ENCODE measurements at places on chromosomes 4 and X. TPM values are rescaled to one million over a fixed set of nuclear protein-coding genes. Genes with fewer than 3 reads are reported as not detected.
A peak's percentile ranks its signal among the peaks of the same experiment; 100 is the strongest.

DNA sequence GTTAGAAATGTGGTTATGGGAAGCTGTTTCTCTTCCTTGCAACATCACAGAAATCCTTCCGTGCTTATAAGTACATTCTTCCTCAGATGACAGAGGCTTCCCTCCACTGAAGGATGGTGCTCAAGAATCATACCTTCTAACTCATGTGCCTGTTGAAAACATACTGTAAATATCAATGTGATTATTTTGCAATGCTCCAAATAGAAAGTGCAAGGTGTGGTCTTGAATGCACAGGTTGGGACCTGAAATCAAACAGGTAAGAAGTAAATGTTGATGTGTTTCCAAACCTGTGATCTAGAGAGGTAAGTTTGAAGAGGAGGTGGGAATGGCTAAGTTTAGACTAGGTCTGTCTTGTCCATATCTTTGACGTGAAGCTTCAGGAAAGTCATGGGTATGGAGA, 87.7 kb downstream of the ZNF518B start:
- H3K4me3 ChIP-seq, result no peak overlapping the region
- peaks cover 7% of the 10 kb centered on the region for H3K27me3 ChIP-seq
- H3K27ac ChIP-seq, result no peak overlapping the region
- H3K4me1 ChIP-seq, result peaks cover 4% of the 10 kb centered on the region
- no peaks in the 10 kb centered on the region for H3K36me3 ChIP-seq

DNA sequence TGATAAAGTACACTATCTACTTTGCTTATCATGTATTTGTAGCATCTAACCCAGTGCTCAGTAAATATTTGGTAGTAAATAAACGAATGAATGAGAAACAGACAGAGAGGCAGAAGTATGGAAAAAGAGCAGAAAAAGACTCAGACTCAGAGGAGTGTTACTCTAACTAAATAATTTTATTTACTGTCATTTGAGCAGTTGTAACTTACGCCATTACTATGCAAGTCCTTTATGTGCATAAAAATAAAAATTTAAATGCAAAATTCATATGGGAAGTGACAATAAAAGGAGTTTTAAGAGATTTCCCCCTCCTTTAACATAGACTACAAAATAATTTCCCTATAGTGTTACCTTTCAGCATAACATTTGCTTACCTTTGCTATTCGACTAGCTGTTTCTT, 49.5 kb downstream of the ZAR1 start:
- peaks cover 26% of the 10 kb centered on the region for H3K36me3 ChIP-seq
- no peak overlapping the region for H3K27ac ChIP-seq
- no peak overlapping the region for H3K4me3 ChIP-seq

- H3K27ac ChIP-seq, result peak overlapping the region; percentile 8
- peaks cover 72% of the 10 kb centered on the region for H3K27me3 ChIP-seq
- no peak for DNase-seq
- H3K4me1 ChIP-seq, result peaks cover 21% of the 10 kb centered on the region
- no peaks in the 10 kb centered on the region for H3K36me3 ChIP-seq
- H3K4me3 ChIP-seq, result peak overlapping the region; percentile 81
Observed at GRCh38 chr4:46389301-46389775, 590 bp downstream of the GABRA2 start.

The MECP2 gene
- total RNA-seq, result 57.8 TPM

The SRPX gene
- 14.5 TPM for total RNA-seq

The GCNA gene
- total RNA-seq, result 1.1 TPM

GRCh38 chr4:133190098-133190497, 41.0 kb downstream of the PCDH10 start:
- DNase-seq, result no peak
- H3K27ac ChIP-seq, result no peak overlapping the region
- no peaks in the 10 kb centered on the region for H3K36me3 ChIP-seq
- H3K4me1 ChIP-seq, result no peaks in the 10 kb centered on the region

DNA sequence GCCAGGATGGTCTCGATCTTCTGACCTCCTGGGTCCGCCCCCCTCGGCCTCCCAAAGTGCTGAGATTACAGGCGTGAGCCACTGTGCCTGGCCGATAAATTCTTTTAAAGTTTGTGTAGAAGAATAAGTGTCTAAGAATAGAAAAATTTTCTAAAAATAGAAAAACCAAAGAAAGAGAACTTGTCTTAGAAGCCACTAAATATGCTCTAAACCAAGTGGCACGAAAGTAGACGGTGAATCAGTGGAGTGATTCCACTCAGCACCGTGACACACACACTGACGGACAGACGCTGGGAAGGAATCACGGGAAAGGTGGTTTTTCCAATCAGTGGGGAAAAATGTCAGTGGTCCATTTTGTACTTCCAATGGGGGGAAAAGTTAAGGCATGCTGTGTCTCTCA, 72.7 kb upstream of the PSAPL1 start:
- H3K27ac ChIP-seq, result no peak overlapping the region
- H3K27me3 ChIP-seq, result peaks cover 10% of the 10 kb centered on the region
- H3K4me3 ChIP-seq, result no peak overlapping the region
- peaks cover 15% of the 10 kb centered on the region for H3K4me1 ChIP-seq

GRCh38 chr4:114383721-114384120, 214.9 kb upstream of the UGT8 start:
- H3K4me3 ChIP-seq, result no peak overlapping the region
- no peaks in the 10 kb centered on the region for H3K27me3 ChIP-seq
- H3K27ac ChIP-seq, result no peak overlapping the region
- no peaks in the 10 kb centered on the region for H3K36me3 ChIP-seq
- no peak for DNase-seq

DNA sequence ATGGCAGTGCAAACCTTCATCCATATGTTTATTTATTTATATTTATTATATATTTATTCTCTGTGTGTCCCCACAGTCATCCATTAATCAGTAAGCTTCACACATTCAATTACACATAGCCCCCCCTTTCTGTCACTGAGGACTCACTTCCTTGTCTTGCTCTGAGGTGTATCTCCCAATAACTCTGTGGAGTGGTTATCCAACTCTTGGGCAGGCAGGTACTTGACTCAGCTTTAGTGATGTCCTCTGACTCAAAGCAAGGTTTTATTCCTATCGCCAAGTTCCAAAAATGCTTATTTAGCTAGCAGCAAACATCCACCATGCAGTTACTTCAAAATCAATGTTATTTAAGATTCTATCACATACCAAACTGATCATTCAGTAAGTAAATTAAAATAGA, 25.2 kb upstream of the NDP start:
- no peaks in the 10 kb centered on the region for H3K27me3 ChIP-seq
- H3K4me3 ChIP-seq, result no peak overlapping the region
- DNase-seq, result no peak

DNA sequence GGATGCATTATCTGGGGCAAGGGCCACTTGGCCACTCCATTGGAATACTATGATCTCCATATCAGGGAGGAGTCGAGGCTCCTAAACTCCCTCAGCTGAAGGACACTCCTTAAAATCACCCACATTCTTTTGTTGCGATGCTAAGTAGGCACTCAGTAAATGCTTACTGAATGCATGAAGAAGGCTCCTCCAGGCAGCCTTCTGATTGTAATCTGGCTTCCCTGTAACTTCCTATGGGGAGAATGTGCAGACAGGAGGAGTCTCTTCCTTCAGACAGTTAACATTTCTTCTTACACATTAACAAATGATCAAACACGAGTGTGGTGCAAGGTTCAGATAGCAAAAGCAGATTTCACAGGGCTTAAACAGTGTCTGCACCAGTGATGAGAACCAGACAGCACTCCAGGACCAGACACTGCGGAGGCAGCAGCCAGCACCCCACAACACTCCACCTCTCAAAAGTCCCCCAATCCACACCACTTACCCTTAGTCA, 21.4 kb upstream of the USO1 start:
- H3K36me3 ChIP-seq, result no peaks in the 10 kb centered on the region
- no peak for DNase-seq
- no peak overlapping the region for H3K4me3 ChIP-seq
- peaks cover 4% of the 10 kb centered on the region for H3K4me1 ChIP-seq
- no peak overlapping the region for H3K27ac ChIP-seq

GRCh38 chr4:170391066-170391740, 301.4 kb upstream of the AADAT start:
- no peaks in the 10 kb centered on the region for H3K27me3 ChIP-seq
- DNase-seq, result no peak
- H3K27ac ChIP-seq, result peak overlapping the region; percentile 24
- H3K36me3 ChIP-seq, result no peaks in the 10 kb centered on the region
- H3K4me1 ChIP-seq, result peaks cover 17% of the 10 kb centered on the region

- H3K4me3 ChIP-seq, result no peak overlapping the region
- DNase-seq, result no peak
- peak overlapping the region; percentile 74 for H3K27ac ChIP-seq
- peaks cover 18% of the 10 kb centered on the region for H3K4me1 ChIP-seq
Observed at GRCh38 chr4:52932591-52933470, 70.7 kb downstream of the RASL11B start.

GRCh38 chr4:56400560-56400959, 13.3 kb upstream of the AASDH start:
- peaks cover 12% of the 10 kb centered on the region for H3K36me3 ChIP-seq
- no peak for DNase-seq
- no peak overlapping the region for H3K4me3 ChIP-seq
- H3K4me1 ChIP-seq, result no peaks in the 10 kb centered on the region
- H3K27ac ChIP-seq, result no peak overlapping the region
- H3K27me3 ChIP-seq, result no peaks in the 10 kb centered on the region

DNA sequence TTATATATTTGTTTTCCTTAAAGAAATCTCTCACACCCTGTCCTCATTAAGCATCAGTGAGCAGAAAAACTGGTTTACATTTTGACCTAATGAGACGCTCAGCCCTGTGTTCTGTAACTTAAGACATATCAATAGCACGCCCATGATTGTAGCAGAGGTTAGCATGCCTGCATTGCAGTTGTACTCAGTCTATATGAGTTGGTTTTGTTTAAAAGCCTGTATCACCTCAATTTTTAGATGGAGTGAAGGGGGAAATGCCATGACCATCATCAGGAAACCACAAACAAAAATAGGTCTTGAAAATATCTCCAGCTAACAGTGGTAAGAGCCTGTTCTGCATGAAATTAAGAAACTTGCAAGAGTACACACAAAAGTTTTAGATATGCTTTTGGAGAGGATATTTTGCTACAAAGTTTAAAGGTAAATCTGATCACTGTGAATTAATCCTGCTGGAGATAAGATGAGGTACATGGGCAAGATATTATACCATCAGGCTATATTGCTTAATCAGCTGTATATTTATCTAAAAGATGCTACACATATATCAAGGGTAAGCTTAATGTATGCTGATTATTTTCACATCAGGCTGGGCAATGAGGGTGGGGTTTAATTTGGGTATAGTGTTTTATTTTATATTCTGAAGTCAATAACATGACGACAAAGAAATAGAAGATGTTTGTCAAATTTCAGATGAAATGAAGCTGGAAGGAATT, 13.1 kb upstream of the COQ2 start:
- no peak overlapping the region for H3K27ac ChIP-seq
- no peak for DNase-seq
- H3K36me3 ChIP-seq, result no peaks in the 10 kb centered on the region
- no peaks in the 10 kb centered on the region for H3K4me1 ChIP-seq
- H3K4me3 ChIP-seq, result no peak overlapping the region
- H3K27me3 ChIP-seq, result no peaks in the 10 kb centered on the region

DNA sequence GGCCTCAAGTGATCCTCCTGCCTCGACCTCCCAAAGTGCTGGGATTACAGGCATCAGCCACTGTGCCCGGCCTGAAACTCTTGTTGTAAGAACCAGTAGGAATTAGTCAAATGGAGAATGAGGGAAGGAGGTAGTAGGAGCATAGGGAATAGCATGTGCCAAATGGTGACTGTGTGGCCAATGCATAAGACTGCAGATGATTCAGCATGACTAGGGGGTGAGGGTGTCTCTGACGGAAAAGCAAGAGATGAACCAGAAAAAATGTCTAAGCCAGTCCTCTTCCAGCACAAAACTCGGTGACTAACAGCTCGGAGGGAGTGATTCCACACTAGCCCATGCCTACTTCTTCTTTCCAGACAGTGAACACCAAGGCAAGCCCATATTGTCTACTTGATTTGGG, 58.2 kb upstream of the DUSP21 start:
- H3K4me1 ChIP-seq, result no peaks in the 10 kb centered on the region
- no peaks in the 10 kb centered on the region for H3K27me3 ChIP-seq
- no peak overlapping the region for H3K27ac ChIP-seq

- H3K27ac ChIP-seq, result no peak overlapping the region
- H3K4me3 ChIP-seq, result no peak overlapping the region
- DNase-seq, result no peak
- H3K4me1 ChIP-seq, result peaks cover 8% of the 10 kb centered on the region
- H3K36me3 ChIP-seq, result no peaks in the 10 kb centered on the region
- no peaks in the 10 kb centered on the region for H3K27me3 ChIP-seq
Observed at GRCh38 chrX:31091819-31092218, 20.0 kb upstream of the FTHL17 start.

- peaks cover 32% of the 10 kb centered on the region for H3K4me1 ChIP-seq
- H3K27ac ChIP-seq, result no peak overlapping the region
- no peak overlapping the region for H3K4me3 ChIP-seq
- no peaks in the 10 kb centered on the region for H3K27me3 ChIP-seq
- H3K36me3 ChIP-seq, result peaks cover 6% of the 10 kb centered on the region
- no peak for DNase-seq
Observed at GRCh38 chr4:110106931-110107296, 91.5 kb downstream of the ELOVL6 start.

The WNK3 gene
- total RNA-seq, result 17.2 TPM

DNA sequence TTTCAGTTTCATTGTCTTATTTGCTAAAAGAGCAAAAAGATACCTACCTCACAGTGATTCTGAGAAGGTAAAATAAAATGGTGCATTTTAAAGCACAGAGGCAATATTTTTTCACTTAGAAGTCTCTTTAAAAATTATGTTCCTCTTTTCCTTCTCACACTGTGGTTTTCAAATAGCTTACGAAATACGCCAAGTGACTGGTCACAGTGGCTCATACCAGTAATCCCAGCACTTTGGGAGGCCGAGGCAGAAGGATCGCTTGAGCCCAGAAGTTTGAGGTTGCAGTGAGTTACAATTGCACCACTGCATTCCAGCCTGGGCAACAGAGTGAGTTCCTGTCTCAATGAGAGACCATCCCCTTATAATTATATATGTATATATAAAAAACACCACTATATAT, 372.6 kb downstream of the FBXO8 start:
- peaks cover 5% of the 10 kb centered on the region for H3K4me1 ChIP-seq
- DNase-seq, result no peak
- no peak overlapping the region for H3K4me3 ChIP-seq
- no peaks in the 10 kb centered on the region for H3K27me3 ChIP-seq

GRCh38 chr4:35695421-35695820, 548.9 kb downstream of the ARAP2 start:
- H3K27ac ChIP-seq, result no peak overlapping the region
- no peaks in the 10 kb centered on the region for H3K4me1 ChIP-seq
- H3K4me3 ChIP-seq, result no peak overlapping the region

The RBMX gene
- 371 TPM for total RNA-seq

The CXCL6 gene
- 0.20 TPM for total RNA-seq

The PHOX2B gene
- not detected for total RNA-seq

DNA sequence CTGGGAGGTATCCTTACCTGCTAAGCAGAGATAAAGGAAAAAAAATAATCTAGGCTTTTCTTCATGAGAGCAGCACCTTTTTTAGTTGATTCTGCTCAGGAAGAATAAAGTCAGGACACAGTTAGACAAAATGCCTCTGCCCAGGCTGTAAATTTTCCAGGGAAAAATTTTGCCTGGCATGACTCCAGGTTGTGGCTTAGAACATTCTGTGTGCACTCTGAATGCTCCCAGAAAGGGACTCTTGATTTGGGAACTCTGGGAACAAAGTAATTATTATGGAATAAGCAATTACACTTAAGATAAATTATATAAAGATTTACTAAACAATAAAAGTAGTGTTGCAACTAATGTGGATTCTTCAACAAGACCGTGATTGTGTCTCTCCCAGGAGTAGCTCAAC, 826.2 kb upstream of the TENM3 start:
- H3K27me3 ChIP-seq, result no peaks in the 10 kb centered on the region
- H3K4me3 ChIP-seq, result no peak overlapping the region
- H3K4me1 ChIP-seq, result peaks cover 21% of the 10 kb centered on the region

- no peak overlapping the region for H3K4me3 ChIP-seq
- DNase-seq, result no peak
Observed at GRCh38 chr4:110854021-110854678, 231.3 kb upstream of the PITX2 start.

The PAGE1 gene
- not detected for total RNA-seq

The PRKG2 gene
- total RNA-seq, result 0.90 TPM

Data from mesothelial cell of epicardium (in vitro differentiated cells).